ENCODE measurements at places on chromosomes 5 and 9.

- DNase-seq, result no peak
These were observed at the start of gene STK32A for GRCh38 chr5:147234825-147235635. Gene STK32A, plus strand, starts transcription at chr5:147235026. Its CDS starts 4,609 bp downstream, at chr5:147239635.

- DNase-seq, result no peak
These were observed 222.4 kb upstream of the TBC1D2 start for GRCh38 chr9:98477884-98478283.

- DNase-seq, result no peak
These were observed 46.0 kb downstream of the VAV2 start for GRCh38 chr9:133945977-133946753.

- no peak for DNase-seq
These were observed 491.7 kb upstream of the PIK3R1 start for GRCh38 chr5:67723873-67724272.

DNA sequence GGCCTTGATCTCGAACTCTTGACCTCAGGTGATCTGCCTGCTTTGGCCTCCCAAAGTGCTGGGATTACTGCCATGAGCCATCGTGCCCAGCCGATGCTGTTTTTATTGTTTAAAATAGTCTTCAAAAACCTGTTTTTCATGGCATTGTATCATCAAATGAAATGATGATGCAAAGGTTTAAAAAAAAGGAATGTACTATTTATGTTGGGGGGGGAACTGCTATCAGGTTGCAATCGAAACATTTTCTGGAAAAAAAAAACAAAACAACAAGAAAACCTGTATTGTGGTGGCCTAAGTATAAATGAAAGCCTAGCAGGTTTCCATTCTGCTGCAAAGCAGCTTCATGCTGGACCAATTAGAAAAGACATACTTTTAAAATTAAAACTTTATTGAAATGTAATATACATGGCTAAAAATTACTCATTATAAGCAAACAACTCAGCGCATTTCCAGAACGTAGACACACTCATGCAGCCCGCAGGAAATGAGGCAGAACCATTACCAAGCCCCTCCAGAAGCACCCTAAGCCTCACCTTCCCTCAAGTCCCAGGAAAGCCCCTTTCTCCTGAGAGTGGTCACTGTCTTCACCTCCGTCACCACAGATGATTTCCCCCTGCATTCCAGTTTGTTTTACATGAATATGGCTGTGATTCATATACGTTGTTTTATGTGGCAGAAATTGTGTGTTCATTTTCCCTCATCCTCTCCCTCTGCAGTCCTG, 19.0 kb downstream of the GPR107 start:
- DNase-seq, result no peak

- DNase-seq, result no peak
These were observed 82.4 kb downstream of the PCSK1 start for GRCh38 chr5:96350678-96351077.

DNA sequence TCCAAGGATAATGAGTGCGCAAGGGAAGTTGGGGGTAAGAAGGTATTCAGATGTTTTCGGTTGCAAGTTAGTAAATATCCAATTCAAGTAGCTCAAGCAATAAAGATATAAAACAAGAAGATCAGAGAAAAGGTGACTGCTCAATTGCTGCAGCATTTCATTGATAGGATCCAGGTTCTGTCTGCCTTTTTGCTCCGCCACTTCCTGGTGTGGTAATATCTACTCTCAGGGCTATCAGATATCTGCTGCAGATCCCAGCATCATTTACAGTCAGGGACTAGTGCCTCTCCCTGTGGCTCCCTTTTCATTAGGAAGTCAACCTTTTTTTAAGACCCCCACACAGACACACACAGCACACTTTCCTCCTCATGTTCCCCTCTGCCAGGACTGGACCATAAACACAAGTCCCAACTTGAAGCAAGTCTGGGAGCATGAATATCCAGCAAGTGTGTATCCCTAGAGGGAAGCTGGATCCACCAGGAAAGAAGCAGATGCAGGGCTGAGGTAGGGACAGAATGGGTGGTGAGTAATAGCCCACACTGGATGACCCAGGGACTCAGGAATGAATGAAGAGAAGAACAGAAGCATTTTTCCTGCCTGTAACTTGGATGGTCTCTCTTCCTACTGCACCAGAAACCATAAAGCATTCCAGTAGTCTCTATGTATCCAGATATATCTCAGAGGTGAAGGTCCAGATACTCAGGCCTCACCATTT, 53.7 kb downstream of the ZNF622 start:
- no peak for DNase-seq

DNA sequence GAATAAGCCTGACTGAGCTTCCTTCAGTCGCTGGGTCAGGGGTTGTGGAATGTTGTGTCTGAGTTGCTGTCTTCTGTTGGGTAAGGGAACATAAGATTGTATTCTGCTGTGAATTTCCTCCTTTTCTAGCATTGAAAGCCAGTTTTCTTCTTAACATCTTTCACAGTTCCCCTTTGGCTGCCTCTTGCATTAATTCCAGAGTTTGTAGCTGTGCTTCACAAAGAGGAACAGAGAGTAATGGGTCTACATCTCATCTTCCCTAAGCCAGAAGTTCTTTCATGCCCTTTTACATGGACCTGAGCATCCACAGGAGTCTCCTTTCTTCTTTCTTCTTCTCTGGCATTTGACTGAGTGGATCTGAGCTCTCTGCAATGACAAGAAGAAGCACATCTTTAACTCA, 686.8 kb downstream of the KCTD16 start:
- no peak for DNase-seq

DNA sequence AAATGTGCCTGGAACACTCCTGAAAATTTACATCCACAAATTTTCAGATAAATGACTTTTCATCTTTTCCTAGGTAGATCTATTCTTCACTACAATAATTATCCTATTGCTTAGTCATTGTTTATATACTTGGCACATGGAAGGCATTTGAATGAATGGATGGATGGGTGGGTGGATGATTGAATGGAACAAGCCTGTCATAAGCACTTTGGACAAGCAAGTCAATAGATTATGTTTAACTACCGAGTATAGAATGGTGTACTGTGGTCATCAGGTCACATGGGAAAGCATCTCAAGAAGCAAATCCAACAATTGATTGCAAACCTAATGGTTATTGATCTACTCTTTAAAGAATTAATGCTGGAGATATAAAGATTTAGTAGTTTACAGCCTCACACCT, 114.4 kb upstream of the DMRTA1 start:
- no peak for DNase-seq

DNA sequence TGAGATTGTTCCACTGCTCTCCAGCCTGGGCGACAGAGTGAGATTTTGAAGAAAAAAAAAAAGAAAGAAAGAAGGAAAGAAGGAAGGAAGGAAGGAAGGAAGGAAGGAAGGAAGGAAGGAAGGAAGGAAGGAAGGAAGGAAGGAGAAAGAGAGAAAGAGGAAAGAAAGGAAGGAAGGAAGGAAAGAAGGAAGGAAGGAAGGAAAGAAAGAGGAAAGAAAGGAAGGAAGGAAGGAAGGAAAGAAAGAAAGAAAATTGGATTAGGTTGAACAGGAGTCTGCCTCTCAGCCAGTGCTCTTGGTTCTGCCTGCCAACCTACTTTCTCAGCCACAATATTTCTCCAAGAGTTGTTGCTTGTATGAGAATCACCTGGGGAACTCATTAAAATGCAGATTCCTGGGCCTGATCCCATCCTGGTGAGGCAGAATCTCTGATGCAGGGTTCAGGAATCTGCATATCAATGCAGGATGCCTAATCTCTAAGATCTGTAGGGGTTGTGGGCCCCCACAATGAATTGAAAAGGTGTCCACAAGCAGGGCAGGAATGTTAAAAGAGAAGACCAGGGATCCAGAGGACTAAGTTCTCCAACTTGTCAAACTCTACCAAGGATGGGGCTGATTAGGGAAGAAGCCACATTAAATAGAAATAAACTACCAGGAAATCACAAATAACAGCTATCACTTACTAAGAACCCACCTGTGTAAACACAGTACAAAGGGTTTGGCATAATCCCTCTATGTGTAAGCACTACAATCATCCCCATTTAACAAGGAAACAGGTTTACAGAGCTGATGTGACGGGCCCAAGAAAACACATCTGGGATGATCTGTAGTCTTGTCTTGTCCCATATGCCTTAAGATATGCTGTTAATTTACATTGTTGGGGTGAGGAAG, 23.4 kb upstream of the GALNT10 start:
- no peak for DNase-seq

DNA sequence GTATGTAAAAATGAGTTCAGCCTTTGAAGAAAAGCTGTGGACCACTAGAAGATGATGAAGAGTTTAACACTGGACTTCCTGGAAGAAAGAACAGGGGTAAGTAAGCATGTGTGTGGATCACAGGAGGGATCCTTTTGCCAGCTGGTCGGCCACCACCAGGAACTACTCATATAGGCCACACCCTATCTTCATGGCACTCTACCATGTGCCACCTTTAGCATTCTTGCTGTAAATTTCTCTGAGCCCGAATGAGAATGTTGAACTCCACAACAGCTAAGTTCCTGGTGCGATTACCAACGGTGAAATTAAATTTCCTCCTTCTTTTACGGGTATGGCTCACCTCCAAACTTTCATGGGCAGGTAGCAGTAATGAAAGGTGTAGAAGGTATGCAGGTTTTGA, 102.3 kb downstream of the ATP10B start:
- DNase-seq, result no peak

GRCh38 chr9:129141066-129142041, 30.1 kb downstream of the PTPA start:
- no peak for DNase-seq

GRCh38 chr5:97628031-97628430, 445.0 kb upstream of the RIOK2 start:
- DNase-seq, result no peak

DNA sequence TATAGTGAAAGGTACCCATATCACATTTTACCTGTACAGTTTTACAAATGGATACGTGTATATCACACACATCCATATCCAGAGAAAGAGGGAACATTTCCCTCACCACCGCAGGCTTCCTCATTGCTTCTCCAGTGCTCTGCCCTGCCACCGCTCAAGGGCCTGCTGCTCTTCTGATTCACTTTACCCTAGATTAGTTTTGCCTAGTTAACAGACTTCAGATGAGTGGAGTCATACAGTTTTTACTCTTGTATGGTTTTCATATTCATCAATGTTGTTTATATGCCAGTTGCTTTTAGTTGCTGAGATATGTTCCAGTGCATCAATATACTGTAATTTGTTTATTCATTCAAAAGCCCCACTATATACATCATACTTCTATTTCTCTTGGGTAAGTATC, 53.9 kb upstream of the POMT1 start:
- no peak for DNase-seq

- no peak for DNase-seq
These were observed 6.5 kb downstream of the ADAMTS16 start for GRCh38 chr5:5146530-5147160.

GRCh38 chr5:15821506-15821905, 321.5 kb downstream of the FBXL7 start:
- no peak for DNase-seq

DNA sequence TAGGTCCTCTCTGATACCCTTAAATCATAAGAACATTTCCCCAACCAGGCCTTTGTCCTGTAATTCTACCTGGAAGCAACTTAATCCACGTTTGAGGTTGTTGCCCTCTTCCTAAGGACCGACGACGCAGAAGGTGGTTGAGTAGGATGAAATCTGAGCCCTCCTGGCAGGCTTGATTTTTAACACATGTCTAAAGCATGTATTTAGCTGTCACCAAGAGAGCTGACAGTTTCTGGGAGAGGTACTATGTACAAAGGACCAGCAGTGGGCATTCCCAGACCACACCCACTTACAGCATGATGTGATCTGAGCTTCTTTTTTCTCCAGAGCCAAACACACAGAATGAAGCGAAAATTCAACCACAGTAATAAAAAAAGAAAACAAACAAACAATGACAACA, 260.9 kb downstream of the SH3GL2 start:
- no peak for DNase-seq

DNA sequence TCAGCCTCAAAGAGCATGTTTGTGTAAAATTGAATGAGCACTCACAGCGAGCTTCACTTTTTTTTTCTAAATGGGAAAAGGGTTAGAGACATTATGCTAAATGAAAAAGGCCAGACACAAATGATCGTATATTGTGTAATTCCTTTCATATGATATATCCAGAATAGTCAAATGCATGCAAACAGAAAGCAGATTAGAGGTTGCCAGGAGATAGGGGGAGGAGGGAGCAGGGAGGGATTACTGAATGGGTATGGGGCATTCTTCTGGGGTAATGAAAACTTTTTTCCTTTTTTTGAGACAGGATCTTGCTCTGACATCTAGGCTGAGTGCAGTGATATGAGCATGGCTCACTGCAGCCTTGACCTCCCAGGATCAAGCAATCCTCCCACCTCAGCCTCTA, 47.1 kb downstream of the DMAC1 start:
- no peak for DNase-seq

GRCh38 chr9:127612939-127613582, 984 bp downstream of the STXBP1 start:
- peak; percentile 17 for DNase-seq

DNA sequence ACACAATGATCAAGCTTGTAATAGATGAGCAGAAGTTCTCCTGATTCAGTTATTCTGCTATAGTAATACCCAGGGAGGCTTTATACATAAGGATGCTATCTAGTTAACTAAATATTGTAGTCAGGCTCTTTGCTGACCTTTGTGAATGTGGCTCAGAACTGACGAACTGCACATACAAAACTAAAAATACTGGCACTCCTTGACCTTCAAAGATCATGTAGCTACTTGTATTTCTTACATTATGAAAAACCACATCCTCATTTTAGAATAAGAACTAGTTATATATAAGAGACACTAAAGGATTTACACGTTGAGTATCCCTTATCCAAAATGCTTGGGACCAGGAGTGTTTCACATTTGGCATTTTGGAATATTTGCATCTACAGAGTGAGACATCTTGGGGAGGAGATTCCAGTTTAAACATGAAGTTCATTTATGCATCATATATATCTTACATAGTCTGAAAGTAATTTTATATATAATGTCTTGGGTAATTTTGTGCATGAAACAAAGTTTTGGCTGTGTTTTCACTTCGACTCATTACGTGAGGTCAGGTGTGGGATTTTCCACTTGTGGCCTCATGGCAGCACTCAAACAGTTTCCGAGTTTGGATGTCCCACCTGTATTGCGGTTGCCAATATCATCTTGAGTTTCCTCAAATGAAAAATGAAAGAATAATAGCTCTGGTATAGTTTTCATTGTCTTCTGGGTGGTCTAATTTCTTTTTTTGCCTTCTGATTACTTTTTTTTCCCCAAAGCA, 58.4 kb upstream of the FBXL7 start:
- no peak for DNase-seq

GRCh38 chr5:95620870-95621838, 1.3 kb downstream of the GPR150 start:
- no peak for DNase-seq

DNA sequence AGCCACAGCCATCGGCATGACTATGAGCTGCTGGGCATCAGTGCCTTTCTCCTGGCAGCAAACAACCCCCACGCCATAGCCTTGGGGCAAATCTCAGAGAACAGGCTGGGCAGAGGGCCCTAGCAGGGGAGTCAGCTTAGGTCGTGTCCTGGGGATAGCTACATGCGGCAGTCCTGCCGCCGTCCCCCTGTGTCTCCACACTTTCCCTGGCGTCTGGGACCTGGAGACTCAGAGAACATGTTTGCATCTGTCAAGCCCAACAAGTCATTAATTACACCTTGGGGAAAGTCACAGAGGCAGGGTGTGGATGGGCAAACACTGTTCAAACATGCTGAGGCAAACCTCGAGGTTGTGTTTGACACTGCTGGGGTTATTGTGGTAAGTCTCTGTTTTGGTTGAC, 123.6 kb downstream of the C5orf15 start:
- DNase-seq, result no peak

Data from stimulated activated CD8-positive, alpha-beta memory T cell treated with anti-CD3 and anti-CD28 coated beads, Interleukin-15, amount 100 ng/mL, for 48 hours (primary cell).